ENCODE measurements at places on chromosomes 1 and 21.

GRCh38 chr1:157580179-157580827 is 17.6 kb downstream of the FCRL4 start:
- peak; percentile 49 for DNase-seq

GRCh38 chr1:119327450-119328155 is 41.0 kb upstream of the HAO2 start:
- DNase-seq, result peak; percentile 60

DNA sequence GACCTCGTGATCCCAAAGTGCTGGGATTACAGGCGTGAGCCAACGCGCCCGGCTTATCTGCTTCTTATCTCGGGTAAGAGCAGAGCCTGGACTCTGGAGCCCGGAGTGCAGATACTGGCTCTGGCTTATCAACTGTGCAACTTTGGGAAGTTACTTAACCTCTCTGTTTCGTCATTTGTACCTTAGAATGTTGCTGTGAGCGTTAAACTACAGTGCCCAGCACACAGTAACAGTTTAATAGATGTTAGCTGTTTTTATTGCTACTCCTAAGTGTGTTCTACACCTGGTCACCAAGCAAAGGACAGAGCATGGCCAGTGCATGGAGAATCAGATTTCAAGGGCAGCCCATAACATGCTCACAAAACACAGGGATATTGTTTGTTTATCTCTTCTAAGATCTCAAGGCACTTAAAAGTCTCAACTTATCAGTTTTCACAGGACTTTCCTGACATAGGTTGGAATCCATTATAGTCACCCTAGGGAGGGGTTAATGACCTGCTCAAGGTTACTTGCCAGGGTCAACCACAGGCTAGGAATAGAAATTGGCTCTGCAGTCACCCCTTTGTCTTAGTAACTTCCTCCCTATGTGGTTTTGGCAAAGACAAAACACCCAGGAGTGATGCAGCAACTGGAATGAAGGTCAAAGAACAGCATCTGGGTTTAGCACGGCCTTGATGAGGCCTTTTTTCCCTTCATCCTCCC is 22.5 kb upstream of the SRP9 start:
- peak; percentile 74 for DNase-seq

- no peak for DNase-seq
These were observed 15.6 kb upstream of the SRP9 start for GRCh38 chr1:225762002-225762441.

DNA sequence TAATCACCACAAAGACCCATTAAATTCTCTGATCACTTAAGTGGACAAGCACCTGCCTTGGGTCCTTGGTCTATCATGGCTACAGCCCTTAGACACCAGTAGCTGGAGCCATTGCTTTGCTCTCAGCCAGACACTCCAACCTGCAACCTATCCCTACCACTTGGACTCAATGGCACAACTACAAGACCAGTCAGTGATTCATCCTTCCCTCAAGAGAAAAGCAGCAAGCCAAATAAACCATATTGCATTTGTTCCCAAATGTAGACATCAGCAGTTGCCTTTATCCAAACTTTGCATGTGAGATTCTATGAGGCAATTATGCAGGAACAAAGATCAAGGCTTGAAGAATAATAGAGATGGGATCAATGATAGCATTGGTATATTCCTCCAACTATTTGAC is 263.4 kb downstream of the HHIPL2 start:
- DNase-seq, result peak; percentile 15

- no peak for DNase-seq
These were observed 92.0 kb upstream of the S1PR1 start for GRCh38 chr1:101144671-101145448.

- DNase-seq, result no peak
These were observed 25.3 kb downstream of the CNIH4 start for GRCh38 chr1:224381880-224382548.

DNA sequence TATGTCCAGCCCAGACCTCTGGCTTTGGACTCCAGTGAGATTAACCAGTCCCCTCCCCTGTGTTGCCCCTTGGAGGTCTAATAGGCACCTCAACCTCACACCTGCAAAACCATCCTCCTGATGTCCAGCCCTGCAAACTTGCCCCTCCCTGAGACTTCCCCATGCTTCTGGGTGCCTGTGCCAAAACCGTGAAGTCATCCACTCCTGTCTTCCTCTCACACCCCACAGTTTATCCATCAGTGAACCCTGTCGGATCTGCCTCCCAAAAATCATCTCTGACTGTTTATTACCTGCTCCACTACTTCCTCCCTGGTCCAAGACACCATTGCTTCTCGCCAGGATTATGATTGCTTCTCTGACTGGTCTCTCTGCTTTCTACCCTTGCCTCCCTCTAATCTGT is 31.7 kb upstream of the PADI1 start:
- no peak for DNase-seq

DNA sequence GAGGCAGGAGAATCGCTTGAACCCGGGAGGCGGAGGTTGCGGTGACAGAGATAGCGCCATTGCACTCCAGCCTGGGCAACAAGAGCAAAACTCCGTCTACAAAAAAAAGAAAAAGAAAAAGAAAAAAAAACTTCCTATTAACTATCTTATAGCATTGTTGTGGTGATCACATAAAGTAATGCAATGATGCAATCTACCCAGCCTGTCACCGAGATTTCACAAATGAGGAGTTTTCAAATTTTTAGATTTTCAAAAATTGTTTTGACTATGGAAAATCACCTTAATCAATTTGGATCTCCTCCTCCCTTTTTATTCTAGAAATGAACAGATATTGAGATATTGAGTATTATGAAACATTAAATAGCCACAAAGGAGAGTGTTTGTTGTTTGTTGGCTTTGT is 8.0 kb downstream of the FMO5 start:
- DNase-seq, result no peak

GRCh38 chr1:52032785-52033131 is 852 bp downstream of the KTI12 start:
- DNase-seq, result peak; percentile 66

GRCh38 chr1:218401441-218401997 is 56.4 kb downstream of the TGFB2 start:
- DNase-seq, result no peak

DNA sequence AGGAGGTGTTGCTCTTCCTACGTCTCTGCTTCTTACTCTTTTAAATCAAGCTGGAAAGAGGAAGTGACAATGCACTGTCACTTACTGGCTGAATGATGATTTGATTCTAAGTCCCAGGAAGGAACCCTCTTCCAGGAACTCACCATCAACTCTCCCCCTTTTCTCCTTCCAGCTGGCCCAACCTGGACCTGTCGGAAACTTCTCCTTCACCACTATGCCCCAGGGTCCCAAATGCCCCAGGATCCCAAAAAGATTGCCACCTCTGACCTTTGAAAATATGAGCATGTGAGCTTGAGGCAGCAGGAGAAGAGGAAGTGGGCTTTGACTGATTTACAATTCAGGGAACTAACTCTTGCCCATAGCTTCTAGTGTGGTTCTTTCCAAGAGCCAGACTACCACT is 5.3 kb upstream of the ADAMTS5 start:
- DNase-seq, result no peak

GRCh38 chr1:218421531-218421930 is 76.4 kb downstream of the TGFB2 start:
- DNase-seq, result peak; percentile 59

DNA sequence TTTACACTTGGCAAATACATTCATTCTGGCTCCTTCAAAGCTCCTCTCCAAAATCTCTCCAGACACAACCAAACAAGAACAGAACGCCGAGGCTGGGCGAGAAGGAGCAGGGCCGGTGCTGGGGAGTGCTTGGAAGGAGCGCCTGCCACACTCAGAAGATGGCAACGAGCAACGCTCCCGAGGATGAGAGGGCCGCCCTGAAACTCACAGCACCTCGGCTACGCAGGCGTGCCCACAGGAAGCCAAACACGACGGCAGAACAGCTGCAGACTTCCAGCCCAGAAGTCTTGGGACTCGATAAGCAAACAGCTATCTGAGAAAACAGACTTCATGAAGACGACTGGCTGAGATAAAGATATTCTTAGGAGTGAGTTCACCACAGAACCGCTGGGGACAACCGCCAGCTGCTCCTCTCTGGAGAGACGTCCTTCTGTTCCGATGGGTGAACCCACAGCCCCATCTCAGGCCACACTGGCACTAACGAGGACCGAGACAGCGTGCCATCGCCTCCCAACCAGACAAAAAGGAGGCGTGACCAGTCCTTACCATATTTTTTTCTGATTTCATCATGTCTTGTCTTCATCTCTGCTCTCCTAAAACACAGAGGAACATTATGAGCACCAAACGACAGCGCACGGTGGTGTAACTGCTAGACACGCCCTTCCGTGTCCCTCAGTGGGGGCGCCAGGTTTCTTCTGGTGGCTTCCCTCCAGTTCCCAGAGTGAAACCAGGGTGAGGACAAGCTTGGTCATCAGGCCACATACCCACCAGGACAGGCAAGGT is 18.6 kb downstream of the PTTG1IP start:
- DNase-seq, result no peak

DNA sequence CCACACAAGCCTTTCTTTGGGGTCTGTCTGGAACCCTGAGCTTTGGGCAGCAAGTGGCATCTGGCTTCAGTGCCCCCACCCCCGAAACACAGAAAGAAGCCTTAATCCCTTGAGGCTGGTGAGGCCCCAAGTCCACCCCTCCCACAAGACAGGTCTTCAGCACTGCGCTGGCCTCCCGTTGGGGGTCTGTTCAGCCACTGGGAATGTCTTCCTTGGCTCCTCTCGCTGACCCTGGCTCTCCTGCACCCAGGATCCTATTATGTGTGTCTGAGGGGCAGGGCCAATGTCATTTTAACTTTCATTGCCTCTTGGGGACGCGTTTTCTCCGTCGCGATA is 26.9 kb downstream of the ATP8B2 start:
- no peak for DNase-seq

DNA sequence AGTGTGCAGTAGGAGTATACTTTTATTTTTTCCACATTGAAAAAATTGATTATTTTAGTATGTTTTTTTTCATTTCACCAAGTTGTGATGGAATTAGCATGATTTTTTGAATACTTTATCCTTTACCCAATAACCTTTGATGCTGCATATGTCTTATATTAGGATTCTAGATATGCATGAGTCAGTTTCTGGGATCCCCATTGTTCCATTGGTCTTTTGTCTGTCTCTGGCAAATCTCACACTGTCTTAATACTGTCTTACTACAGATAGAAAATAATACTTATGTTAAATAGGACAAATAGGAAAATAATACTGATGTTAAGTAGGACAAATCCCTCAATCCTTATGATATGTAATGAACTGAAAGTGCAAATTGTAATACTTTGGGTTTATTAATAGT is 54.3 kb upstream of the ASB17 start:
- DNase-seq, result no peak

DNA sequence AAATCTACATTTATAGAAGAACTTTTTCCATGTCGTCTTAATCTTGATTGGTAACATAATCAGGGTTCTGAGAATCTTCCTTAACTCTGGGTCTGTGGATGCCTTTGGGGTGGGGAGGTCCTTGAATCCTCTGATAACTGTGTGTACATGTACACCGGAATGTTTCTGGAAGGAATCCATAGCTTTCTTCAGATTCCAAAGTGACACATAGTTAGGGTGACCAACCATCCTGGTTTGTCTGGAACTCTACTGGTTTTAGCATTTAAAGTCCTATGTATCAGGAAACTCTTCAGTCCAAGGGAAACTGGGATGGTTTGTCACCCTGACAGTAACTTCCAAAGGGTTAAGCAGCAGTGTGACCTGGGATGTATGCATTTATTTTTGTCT is 16.8 kb downstream of the STRIP1 start:
- peak; percentile 56 for DNase-seq

- no peak for DNase-seq
These were observed 86.7 kb downstream of the USP24 start for GRCh38 chr1:55128418-55128995.

DNA sequence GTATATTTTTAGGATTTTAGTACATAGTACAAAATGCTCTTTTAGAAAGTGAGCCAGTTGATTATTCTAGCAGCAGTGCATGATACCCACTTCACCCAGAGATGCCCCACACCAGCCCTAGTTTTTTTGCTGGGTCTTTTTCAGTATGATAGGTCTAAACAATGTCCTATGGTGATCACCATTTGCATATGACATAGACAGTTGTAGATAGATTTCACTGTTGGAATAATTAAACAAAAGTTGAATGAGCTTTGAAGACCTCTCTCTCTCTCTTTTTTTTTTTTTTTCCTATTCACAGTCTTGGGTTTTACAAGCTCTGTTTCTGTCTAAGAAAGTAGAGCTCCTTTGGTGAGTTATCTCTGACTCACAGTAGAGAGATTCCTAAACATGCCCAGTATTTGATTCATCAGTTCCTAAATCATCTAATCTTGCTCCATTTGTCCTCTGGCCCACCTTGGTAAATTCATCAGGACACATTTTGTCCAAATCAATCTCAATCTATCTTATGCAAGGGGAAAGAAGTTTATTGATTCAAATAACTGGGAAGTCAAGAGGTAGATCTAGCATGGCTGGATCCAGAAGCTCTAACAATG is 44.7 kb upstream of the VAV3 start:
- DNase-seq, result peak; percentile 19

GRCh38 chr21:16055014-16055413 is 325.2 kb downstream of the USP25 start:
- no peak for DNase-seq

- no peak for DNase-seq
These were observed 11.6 kb downstream of the UAP1 start for GRCh38 chr1:162573136-162573535.

DNA sequence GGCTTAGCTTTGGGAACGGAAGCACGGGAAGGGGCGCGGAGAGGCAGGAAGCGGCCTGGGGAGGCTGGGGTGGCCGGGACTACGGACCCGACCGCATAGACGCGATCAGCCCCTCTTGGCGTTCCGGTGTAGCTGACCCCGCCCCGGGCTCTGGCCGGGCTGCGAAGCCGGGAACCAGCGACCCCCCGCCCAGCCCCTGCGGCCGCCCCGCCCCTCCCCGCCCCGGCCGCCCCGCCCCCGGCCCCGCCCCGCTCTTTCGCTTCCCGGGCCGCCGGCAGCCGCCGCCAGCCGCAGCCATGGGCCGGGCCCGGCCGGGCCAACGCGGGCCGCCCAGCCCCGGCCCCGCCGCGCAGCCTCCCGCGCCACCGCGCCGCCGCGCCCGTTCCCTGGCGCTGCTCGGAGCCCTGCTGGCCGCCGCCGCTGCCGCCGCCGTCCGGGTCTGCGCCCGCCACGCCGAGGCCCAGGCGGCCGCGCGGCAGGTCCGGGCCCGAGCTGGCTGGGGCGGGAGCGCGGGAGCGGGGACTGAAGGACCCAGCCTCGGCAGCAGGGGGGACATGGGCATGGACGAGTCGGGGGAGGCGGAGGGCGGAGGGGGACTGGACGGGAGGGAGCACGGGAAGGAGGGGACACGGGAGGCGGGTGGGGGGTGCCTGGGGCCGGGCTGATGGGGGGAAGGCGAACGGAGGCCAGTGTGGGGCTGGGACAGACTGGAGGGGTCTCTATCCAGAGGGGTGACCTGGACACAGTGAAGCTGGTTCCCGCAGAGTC is at the start of gene SELENON:
Gene SELENON (plus strand): TSS at position 259 of the 768 bp plus-strand sequence. CDS start 38 bp downstream, at position 297.
- DNase-seq, result peak; percentile 65

Data from EL (cell line).